ENCODE measurements at places on chromosomes 6 and 20. TPM values are rescaled to one million over a fixed set of nuclear protein-coding genes. Genes with fewer than 3 reads are reported as not detected.

GRCh38 chr6:165219629-165220028, 89.8 kb downstream of the C6orf118 start:
- peaks cover 14% of the 10 kb centered on the region for H3K4me1 ChIP-seq
- DNase-seq: no peak
- no peak overlapping the region for H3K27ac ChIP-seq

DNA sequence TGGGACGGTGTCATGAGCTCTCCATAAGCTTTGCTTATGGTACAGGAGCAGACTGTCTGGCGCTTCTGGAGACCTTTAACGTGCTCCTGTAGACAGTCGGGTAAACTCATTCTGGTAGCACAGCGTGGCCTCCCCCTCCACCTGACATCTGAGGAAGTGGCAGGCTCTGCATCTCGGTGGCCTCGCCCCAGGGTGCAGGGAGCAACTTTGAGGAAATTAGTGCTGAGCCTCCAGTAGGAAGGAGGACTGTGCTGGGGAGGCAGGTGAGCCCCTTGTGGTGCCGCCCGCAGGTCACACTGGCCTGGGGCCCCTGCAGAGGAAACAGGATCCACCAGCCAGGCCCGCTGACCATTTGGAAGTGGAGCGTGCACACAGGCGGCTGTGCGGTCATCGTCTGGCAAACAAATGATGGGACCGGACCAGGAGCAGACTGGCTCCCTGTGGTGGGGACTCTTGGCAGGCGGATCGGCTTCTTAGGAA, 57.9 kb downstream of the SYNJ2 start:
- no peaks in the 10 kb centered on the region for H3K27me3 ChIP-seq
- peak overlapping the region; percentile 3 for H3K27ac ChIP-seq
- H3K36me3 ChIP-seq: peaks cover 15% of the 10 kb centered on the region
- DNase-seq: no peak

Gene GLP1R
- 1.6 TPM for total RNA-seq

DNA sequence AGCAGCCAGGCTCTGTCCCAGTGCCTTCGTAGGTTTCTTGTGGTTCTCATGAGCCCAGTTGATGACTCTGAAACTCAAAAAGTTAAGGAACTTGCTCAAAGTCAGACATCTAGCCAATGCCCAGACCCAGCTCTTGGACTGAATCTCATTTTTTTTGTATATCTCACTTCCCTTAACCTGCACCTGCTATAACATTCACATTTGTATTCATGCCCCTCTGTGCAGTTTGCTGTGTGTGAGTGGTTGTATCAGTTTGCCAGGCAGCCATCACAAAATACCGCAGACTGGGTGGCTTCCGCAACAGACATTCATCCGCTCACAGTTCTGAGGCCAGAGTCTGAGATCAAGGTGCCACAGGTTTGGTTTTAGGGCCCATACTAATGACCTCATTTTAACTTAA, 49.9 kb downstream of the IPCEF1 start:
- no peak overlapping the region for H3K4me3 ChIP-seq
- H3K27ac ChIP-seq: no peak overlapping the region
- no peaks in the 10 kb centered on the region for H3K4me1 ChIP-seq

DNA sequence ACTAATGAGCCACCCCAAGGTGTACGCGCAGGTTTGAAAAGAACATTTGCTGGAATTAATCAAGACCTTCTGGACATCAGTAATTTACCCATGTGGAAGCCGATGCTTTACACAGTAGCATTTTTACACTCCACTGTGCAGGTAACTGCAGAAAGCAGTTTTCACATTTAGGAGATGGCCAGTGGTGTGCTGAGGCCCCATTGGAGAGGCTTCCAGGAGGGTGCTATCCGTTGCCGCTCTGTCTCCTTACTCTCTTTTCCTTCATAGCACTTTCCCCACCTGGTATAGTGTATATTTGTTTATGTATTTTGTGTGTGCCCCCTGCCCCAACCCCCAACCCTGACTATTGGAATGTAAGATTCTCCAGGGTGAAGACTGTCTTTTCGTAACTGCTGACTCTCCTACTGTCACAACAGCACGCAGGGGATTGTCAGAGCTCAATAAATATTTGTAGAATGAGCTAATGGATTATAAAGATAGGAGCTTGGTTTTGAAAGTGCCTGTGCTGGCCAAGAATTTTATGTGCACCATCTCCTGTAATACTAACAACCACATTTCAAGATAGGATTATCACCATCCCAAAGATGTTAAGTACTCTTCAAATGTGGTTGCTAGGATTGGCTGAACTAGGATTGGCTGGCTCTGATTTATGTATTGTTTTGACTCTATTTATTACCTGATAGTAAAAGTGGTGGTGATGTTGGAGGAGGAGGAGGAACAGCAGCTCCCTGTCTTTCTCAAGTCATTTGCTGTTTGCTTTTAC, 74.0 kb upstream of the GLP1R start:
- H3K36me3 ChIP-seq: no peaks in the 10 kb centered on the region
- no peak overlapping the region for H3K4me3 ChIP-seq
- peaks cover 49% of the 10 kb centered on the region for H3K27me3 ChIP-seq
- H3K27ac ChIP-seq: peak overlapping the region; percentile 77

Gene ZBTB12
- total RNA-seq: 8.2 TPM

GRCh38 chr20:60242836-60243505, 284.7 kb downstream of the CDH26 start:
- DNase-seq: no peak
- H3K4me1 ChIP-seq: no peaks in the 10 kb centered on the region
- no peak overlapping the region for H3K4me3 ChIP-seq
- peak overlapping the region; percentile 25 for H3K27ac ChIP-seq
- H3K27me3 ChIP-seq: peaks cover 36% of the 10 kb centered on the region

Measured in type B pancreatic cell (in vitro differentiated cells).